ENCODE measurements at places on chromosomes 16 and 17. TPM values are rescaled to one million over a fixed set of nuclear protein-coding genes. Genes with fewer than 3 reads are reported as not detected.

DNA sequence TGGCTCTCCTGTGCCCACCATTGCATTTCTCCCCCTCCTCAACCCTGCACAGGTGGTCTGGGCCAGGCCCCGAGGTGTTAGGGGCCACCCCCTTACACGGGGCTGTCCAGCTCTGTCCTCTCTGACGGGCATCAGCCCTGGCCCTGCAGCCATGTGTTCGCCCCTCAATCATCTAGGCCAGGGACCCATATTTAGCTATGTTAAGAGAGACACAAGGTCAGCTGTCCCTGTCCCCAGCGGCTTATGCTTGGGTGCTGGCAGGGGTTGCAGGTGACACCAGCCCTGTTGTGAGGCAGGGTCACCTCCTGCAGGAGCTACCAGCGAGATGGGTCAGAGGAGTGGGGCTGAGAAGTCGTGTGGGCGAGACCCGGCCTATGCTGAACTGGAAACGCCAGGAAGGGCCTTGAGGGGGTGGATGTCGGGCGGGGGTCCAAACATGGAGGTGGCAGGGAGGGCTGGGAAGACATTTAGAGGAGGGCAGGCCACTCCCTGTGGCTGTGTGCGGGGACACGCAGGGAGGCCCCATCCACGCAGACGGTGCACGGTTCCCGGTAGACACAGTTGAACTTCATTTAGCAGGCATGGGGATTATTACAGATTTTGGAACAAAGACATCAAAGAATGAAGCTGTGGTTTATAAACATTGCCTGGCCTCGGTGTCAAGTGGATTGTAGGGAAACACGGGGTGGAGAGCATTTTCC lies 133.2 kb upstream of the CHMP6 start:
- no peak for DNase-seq

- DNase-seq: no peak
Observed at GRCh38 chr17:40170325-40170724, 6.9 kb upstream of the RAPGEFL1 start.

- DNase-seq: no peak
Observed at GRCh38 chr16:71254832-71255525, 24.5 kb upstream of the HYDIN start.

GRCh38 chr17:53807286-53807685 lies 15.4 kb upstream of the KIF2B start:
- no peak for DNase-seq

DNA sequence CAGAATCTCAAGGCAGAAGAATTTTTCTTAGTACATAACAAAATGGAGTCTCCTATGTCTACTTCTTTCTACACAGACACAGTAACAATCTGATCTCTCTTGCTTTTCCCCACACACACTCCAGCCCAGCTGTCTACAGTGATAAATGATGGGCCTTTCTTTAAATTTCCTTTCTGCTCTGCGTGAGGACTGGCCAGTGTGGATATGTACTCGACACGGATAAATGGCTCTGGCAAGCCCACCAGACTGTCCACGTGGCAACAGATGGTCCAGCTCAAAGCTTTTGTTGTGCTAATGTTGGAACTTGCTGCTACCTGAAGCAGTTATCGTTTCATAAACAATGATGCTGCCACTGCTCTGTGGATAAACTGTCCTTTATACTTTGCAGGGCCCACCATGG lies 410.7 kb downstream of the TMEM114 start:
- DNase-seq: no peak

DNA sequence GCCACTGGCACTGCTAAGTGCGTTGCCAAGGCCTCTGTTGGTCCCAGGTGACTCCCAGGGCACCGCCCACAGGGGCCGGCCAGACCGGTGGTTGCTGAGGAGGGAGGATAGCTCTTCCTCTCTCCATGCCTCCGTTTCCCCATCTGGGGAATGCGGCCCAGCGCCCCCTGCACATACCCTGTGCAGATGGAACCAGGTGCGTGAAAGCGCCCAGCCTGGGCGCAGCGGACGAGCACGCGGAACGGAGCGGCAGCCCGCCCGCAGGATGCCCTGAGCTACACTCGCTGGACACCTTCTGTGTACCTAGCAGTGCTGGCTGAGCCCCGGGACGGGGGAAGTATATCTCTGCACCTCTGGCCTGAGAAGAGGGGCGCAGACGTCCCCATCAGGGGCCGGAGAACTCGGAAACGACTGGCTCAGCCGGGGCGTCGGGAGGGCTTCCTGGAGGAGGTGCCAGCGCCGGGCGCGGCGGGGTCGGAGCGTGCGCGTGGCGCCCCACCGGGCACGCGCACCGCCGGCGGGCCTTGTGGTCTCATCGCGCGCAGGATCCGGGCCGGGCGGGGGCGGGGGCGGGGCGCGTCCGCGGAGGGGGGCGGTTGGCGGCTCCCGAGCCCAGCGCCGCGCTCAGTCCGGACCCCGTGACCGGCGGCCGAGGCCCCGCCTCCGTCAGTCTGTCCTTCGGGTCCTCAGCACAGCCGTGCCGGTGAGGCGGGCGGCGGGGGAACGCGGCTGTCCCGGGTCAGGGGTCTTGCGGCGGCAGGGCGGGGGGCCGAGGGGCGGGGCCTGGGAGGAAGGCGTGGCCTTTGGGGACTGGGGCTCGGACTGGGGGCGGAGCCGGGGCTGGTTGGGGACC lies at the start of the genes CCDC78 and HAGHL:
CCDC78 (minus strand) TSS at position 6 of the 853 bp plus-strand sequence. CDS start 76 bp downstream, outside the sequence.
HAGHL (plus strand) TSS at position 669 of the 853 bp plus-strand sequence. CDS start 404 bp downstream, outside the sequence.
- peak; percentile 74 for DNase-seq

GRCh38 chr16:55625843-55626242 lies 29.9 kb upstream of the SLC6A2 start:
- DNase-seq: no peak

The OR3A2 gene
- 2.7 TPM for total RNA-seq

The C17orf107 gene
- 3.0 TPM for total RNA-seq

The TP53TG3 gene
- total RNA-seq: not detected

The EPN3 gene
- not detected for total RNA-seq

The NUPR1 gene
- not detected for total RNA-seq

All from activated CD8-positive, alpha-beta T cell treated with anti-CD3 and anti-CD28 coated beads for 36 hours (primary cell).